GM13977 (cell line): ENCODE measurements at places on chromosomes 2 and 18.

- DNase-seq, result no peak
Observed at GRCh38 chr2:76556018-76556417, 845.3 kb upstream of the GCFC2 start.

DNA sequence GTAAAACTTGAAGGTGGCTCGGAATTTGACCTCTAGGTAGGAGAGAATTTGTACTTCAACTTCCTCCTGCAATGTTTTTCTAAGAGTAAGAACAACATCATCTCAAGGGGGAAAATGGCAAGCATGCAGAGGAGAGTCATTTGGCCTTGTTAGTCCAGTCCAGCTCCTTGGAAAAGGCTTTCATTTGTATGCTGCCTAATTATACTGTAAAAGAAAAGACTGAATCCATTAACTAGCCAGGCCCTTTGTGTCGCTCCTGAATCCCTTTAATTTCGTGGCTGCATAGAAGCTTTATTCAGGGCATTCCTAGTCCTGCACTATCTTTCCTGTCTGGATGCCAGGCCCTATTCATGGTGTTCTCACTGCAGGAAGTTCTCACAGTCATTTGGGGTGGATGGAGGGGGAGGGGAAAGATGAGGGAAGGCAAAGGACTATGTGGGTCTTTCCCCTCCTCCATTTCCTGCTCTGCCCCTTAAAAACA lies 36.0 kb downstream of the PHLPP1 start:
- no peak for DNase-seq

- no peak for DNase-seq
Observed at GRCh38 chr2:18708203-18708715, 118.9 kb upstream of the NT5C1B start.

DNA sequence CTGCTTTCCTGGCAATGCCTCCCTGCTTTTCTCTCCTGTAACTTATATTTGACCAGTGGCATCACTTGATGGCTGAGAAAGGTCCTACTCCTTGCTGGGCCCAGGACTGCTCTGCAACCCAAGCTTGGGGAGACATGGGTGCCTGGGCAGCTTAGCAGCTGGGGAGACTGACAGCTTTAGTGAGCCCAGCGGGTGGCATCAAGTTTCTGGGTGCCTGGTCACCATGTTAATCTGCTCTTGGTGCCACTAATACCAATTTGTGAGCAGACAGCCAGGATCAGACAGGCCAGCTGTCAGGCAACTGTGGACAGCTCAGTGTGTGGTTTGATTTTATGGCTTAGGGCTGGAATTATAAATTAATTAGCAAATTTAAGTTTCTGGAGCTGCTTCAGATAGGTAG lies 144.8 kb upstream of the GLI2 start:
- no peak for DNase-seq

DNA sequence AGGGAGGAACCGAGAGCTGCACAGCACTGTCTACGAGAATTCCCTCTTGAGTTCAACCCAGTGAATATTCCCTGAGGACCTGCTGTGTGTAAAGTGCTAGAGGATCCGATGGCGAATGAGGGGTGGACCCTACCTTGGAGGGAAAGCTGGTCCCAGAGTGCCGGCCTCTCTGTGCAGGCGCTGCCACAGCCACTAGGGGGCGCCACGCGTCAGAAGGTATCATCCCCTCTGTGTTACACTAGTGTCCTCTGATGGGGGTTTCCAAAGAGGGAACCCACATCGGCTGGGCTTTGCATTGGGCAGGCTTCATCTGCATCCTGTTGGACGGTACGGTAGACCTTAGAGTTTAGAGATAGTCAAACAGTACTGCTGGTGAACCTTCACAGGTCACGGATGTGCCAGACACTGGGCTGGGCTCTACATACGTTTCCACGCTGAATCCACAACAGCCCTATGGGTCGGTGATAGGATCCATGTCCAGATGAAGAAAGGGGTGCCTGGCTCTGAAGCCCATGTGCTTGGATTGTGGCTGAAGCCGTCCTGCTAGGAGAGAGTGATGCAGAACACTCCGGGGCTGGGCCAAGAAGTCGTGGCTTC lies 39.0 kb downstream of the COA5 start:
- peak; percentile 82 for DNase-seq

GRCh38 chr2:45412754-45413379 lies 198.2 kb downstream of the SRBD1 start:
- DNase-seq, result no peak

GRCh38 chr2:16629044-16629443 lies 36.6 kb downstream of the CYRIA start:
- no peak for DNase-seq

DNA sequence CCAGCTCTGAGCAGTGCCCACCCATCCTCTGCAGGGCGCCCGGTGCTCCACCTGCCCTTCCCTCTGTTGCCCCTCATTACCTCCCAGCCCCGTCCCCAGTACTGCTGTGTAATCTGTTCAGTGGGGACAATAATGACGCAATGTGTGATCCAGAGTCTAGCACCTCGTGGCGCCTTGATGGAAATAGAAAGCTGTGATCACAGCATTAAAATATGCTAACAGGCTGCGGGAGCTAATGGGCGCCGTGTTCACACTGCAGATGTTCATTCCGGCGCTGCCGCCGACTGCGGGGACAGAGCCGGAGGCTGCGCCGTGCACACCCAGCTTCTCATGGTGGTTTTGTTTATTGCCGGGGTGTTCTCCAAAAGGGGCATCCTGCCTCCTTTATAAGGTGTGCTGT lies 235.2 kb downstream of the LDLRAD4 start:
- no peak for DNase-seq

GRCh38 chr18:22311301-22311700 lies 106.4 kb downstream of the CTAGE1 start:
- DNase-seq, result no peak

DNA sequence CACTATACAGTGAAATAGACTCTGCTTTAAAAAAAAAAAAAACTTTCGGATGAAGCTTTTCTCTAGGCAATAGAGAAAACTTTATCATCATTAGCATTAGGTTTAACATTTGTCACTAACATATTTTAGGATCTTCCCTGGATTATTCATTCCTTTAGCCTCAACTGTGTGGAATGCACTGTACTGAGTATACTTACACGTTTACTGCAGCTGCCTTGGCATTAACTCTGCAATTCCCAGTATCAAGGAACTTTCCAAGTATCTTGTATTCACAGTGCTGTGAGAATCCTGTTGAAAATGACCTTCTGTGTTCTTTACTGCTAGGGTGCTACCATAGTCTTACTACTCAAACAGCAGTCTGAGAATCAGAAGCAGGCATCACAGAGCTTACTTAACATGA lies 328.2 kb upstream of the COL3A1 start:
- no peak for DNase-seq

- no peak for DNase-seq
Observed at GRCh38 chr18:25230658-25231326, 121.2 kb downstream of the ZNF521 start.

- no peak for DNase-seq
Observed at GRCh38 chr2:207282916-207283315, 117.2 kb upstream of the KLF7 start.

- DNase-seq, result no peak
Observed at GRCh38 chr2:215729985-215730620, 283.2 kb downstream of the MREG start.

- peak; percentile 68 for DNase-seq
Observed at GRCh38 chr2:3423492-3424170, 44.1 kb downstream of the TRAPPC12 start.

DNA sequence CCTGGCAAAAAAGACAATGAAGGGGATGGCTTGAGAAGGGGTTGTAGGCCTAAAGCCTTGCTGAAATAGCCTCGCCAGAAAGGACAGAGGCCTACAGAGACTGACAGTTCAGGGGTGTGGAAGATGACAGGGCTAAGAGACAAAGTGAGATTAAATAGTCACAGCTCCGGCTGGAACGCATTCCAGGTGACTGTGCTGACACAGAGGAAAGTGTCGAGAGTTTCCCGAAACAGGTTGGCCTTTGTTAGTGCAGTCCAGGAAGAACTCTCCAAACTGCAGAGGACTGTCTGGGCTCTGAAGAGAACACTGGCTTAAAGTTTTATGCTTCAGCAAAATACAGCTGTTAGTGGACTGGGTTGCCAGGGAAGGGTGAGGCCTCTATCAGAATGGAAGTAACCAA lies 52.8 kb downstream of the METTL4 start:
- DNase-seq, result no peak

GRCh38 chr2:5937851-5938565 lies 245.8 kb downstream of the SOX11 start:
- no peak for DNase-seq

DNA sequence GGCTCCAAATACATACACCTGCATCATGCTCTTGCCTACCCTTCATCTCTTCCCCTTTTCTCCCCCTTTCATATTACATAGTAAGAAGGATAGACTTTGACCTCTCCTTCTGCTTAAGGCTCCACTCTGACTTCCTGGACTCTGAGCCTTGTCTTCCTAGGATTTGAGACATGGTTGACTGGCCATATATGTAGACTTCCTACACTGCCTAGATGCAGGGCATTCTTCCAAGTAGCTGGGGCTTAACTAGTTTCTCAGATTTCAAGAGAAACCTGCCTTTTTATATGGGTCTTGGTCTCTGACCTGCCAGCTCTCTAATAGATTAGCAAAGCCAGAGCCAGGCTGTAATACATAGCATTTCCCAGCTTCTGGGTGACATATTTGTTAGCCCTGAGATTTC lies 35.4 kb upstream of the CYP26B1 start:
- no peak for DNase-seq

DNA sequence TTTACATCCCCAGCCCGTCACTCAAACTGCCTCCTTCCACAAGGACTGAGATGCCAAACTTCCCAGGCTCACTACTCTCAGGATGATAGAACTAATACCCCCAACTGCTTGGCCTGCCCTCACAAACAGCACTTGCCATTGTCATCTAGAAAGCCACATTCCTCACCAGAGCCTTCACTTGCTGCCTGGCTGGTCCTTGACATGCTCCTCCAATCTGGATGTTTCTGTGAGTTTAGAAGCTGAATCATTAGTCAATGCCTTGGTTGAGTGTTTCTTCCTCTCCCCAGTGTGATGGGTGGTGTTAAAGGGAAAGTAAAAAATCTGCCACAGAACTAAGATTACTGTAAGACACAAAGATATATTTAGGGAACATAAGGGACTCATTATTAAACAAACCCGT lies 52.5 kb downstream of the MARCHF4 start:
- DNase-seq, result no peak

DNA sequence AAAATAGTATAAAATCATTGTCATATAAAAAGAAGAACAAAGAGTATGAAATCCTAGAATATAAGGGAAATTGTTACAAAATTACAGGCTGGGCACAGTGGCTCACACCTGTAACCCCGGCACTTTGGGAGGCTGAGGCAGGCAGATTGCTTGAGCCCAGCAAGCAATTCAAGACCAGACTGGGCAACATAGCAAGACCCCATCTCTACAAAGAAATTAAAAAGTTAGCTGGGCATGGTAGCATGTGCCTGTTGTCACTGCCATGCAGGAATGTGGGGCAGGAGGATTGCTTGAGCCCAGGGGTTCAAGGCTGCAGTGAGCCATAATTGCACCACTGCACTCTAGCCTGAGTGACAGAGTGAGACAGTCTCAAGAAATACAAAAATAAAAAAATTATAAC lies 44.8 kb downstream of the NAPG start:
- no peak for DNase-seq

- no peak for DNase-seq
Observed at GRCh38 chr2:118774458-118775133, 72.9 kb downstream of the EN1 start.

DNA sequence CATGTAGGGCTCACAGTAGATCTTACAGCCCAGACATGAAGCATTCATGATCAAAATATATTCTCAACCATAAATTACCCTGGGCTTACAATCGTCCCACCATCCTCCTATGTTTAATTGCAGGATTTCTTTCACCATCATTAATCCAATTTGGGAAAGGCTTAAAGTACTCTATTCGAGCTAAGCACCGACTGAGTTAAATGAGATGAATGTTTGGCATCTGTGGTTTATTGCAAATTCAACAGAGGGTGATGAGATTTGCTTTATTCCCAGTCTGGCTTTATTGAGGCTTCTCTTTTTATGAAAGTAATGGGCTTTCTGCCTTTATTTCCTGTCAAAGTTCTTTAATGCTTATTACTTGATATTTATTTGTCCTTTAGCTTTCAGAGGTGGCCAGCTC lies 159.0 kb downstream of the METTL4 start:
- DNase-seq, result no peak

DNA sequence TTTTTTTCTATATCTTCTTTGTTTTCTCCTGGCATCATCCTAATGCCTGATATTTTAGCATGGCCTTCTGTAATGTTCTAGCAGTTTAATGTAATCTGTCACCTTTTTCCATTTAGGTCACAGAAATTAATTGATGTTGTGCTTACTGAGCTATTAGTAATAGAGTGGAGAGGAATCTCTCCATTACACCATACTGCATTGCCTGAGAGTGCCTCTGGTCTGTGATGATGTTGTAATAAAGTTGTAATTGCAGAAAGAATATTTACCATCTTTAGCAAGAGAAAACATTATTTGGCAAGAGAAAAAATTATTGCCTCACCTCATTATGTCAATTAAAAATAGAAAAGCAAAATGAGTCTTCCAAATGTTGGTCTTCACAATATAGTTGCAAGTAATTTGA lies 213.2 kb downstream of the KCNJ3 start:
- no peak for DNase-seq

GRCh38 chr2:232892843-232893242 lies 22.8 kb downstream of the SNORC start:
- no peak for DNase-seq

DNA sequence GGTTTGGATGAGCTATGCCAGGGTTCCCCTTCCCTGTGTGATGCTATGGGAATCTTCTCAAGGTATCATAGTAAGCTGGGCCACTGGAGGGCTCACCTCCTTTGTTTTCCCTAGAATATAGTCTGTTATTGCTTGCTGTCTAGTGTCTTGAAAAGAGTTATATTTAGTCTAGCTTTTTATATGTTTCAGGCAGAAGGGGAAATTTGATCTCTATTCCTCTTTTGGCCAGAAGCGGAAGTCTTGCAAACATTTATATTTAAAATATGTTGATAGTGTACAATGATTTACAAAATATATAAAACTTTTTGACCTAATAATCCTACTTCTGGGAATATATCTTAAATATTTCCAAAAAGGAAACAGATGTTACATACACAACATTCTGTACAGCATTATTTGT lies 260.7 kb downstream of the FHOD3 start:
- DNase-seq, result no peak

DNA sequence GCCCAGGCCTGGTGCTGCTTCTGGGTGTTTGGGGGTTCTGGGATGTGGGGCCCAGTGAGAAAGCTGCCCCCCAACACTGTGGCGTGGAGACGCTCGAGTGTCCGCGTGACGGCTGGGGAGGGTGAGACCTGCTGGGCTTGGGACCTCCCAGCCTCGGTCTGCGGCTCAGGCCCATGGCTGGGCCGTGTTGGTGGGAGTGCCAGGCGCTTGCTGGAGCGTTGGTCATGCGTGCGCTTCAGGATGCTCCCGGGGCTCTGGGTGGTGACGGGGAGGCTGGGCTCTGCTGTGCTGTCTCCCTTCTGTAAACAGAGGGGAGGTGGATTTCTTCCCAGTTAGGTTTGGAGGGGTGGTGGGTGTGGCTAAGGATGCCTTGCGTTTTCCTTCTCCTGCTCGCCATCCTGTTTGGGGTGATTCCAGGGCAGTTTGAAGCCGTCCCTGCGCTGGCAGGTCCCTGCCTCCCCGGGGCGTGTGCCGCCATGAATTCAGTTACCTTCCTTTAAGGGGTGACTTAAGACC lies 606 bp downstream of the GAL3ST2 start:
- peak; percentile 16 for DNase-seq
